ENCODE measurements at places on chromosomes 11 and 22.
A peak's percentile ranks its signal among the peaks of the same experiment; 100 is the strongest.

- DNase-seq, result peak; percentile 93
These were observed 43.3 kb upstream of the EP300 start for GRCh38 chr22:41048791-41049717.

- no peak for DNase-seq
These were observed 108.4 kb downstream of the BLID start for GRCh38 chr11:122007601-122008071.

DNA sequence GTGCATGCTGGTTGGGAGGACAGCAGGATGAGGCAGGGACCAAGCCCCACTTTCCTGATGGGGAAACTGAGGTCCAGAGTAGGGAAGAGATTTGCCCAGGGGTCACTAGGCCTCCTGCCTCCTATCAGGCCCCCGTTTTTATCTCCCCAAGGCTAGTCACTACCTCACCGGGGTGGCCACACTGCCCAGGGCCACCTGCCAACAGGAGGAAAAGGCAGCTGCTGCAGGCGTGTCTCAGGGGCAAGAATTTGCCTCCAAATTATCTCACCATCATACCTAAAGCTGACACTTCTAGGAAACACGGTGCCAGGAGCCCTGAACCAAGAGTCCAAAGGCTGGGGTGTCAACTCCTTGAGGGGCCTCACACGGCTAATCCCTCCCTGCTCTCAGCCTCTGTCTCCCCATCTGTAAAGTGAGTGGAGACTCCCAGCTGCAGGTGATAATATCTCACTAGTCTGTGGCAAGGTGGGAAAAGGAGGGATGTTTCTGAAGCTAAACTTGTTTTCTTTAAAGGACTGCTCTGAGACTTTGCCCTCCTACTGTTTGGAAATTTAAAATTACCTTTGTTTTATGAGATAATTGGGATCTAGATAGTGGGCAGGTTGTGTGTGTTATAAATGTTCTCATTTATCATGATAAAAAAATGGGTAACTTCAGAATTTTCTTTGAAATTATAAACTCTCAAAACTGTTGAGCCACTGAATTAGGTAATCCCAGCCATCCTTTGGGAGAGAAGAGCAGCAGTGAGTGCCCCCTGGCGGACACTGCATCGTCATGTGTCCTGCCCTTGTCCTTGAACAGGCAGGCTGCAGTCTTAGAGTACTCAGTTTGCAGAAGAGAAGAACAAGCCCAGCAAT lies 60.0 kb downstream of the MYO7A start:
- DNase-seq, result peak; percentile 87

DNA sequence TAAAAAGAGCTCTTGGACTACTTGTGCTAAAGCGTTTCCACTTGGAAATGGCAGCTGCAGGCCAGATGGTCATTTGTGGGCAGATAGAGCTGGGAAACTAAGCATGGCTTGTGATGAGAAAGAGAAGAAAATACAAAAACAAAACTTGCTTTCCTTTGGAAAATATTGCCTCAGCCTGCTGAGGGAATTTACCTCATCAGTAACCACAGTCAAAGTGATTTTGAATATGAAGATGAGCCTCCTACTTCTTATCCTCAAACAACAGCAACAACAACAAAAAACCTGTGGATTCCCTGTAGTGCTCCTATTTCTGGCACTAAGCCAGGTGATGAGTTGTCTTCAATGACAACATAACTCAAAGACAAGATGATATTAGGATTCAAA lies 62.7 kb upstream of the FIBIN start:
- DNase-seq, result peak; percentile 35

DNA sequence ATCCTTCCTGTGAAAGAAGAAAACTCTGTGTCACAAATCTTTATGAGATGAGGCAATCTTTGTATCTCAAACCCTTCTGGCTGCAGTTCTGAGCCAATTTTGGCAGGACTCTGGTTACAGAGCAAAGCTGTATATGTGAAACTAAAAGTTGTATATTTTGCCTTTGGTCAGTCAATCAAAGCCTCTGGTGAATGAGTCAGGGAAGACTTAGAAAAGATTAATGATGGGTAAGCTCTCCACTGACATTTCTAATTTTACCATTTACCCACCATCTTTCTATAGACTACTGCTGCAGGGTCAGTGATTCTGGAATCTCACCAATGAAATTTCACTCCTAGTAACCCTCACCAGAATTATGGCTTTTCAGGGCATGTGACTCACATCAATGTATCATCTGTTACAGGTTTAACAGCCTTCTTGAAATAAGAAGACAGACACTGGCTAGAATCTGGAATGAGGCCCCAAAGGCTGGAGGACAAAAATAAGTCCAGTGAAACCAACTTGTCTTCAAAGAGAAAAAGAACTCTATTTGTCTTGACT lies 43.3 kb downstream of the USP35 start:
- DNase-seq, result no peak

DNA sequence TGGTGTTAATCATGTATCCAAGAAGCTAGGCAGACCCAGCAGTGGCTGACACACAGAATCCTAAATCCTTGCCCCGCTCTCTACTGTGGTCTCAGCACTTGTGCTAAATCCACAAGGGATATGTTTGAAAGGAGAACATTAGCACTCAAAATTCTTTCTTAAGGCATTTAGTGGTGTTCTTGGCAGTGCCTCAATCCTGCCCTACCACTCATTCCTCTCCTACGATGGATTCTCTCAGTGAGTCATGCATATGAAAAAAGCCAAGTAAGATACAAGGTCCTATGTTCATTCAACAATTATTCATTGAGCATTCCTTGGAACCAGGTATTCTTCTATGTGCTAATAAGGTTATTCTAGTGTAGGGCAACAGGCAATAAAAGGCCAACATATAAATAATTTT lies 31.2 kb downstream of the RRP8 start:
- DNase-seq, result no peak

- DNase-seq, result no peak
These were observed 11.6 kb downstream of the CD59 start for GRCh38 chr11:33724644-33725035.

DNA sequence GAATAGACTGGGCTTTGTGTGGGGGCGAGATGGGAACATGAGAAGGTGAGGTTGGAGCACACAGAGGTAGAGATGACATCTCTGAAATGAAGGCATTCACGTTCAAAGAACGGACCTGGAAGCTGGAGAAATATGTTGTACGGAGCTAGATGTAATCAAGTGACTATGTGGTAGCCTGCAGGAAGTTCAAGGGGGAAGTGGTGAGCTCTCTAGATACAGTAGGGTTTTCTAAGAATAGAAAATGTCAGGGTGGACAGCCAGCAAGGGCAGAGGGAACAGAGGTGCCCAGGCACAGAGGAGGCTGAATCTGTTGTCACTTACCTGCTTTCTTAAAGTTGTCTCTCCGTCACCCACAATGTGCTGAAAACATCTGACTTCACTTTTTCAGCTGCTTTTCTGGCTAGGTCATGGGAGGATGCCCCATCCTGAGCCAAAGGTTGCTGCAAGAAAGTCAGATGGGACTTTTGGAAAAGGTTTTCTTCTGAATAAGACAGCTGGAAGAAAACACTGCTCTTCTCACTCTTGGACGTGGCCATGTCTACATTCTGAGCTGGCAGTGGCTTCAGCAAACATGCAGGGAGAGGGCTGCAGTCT lies 171.5 kb upstream of the B3GAT1 start:
- DNase-seq, result no peak

DNA sequence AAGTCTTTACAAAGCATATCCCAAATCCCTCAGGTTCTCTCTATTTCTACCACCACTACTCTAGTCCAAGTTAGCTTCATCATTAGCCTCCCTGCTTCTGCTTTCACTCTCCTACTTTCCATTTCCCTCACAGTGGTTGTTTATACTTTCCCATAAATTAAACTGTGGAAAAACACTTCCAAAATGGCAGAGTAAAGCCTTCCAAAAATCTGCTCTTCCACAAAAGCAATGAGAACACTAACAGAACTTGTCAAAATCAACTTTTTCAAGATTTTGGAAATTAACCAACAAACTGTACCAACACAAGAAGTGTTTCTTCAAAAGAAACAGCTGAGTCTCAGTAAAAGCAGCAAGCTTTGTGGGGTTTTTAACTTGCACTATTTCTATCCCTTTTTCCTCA lies 71.8 kb downstream of the TTC28 start:
- DNase-seq, result no peak

GRCh38 chr11:33891714-33892327 lies at the start of gene LMO2:
Gene LMO2, minus strand, starts transcription at chr11:33892076. Its CDS starts 22,360 bp downstream, at chr11:33869716.
- DNase-seq, result peak; percentile 47

Measured in NCI-H82 (cell line).